Naive B cell (primary cell): ENCODE measurements at places on chromosomes 6 and 20. TPM values are rescaled to one million over a fixed set of nuclear protein-coding genes. Genes with fewer than 3 reads are reported as not detected.
A peak's percentile ranks its signal among the peaks of the same experiment; 100 is the strongest.

DNA sequence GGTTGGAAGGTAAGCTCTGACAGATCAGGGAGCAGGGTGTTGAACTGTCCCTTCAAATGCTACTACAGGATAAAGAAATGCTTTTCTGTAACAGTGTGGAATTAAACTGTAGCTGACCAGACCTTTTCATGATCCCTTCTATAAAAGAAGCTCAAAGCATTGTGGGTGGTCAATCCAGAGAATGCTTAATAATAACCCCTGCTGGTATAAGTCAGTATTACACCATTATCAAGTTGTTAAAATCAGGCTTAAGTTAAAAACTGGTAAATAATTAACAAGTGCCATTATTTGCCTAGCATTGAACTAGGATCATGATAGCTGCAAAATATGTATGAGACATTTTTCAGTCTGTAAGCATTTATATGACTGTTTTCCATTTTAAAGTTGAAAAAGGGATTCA lies 468.9 kb downstream of the PKHD1 start:
- H3K4me1 ChIP-seq, result no peaks in the 10 kb centered on the region
- no peak for DNase-seq

GRCh38 chr6:63795826-63796225 lies 160.2 kb downstream of the PHF3 start:
- H3K36me3 ChIP-seq, result no peaks in the 10 kb centered on the region
- H3K4me3 ChIP-seq, result no peak overlapping the region
- DNase-seq, result no peak
- no peak overlapping the region for H3K27ac ChIP-seq

DNA sequence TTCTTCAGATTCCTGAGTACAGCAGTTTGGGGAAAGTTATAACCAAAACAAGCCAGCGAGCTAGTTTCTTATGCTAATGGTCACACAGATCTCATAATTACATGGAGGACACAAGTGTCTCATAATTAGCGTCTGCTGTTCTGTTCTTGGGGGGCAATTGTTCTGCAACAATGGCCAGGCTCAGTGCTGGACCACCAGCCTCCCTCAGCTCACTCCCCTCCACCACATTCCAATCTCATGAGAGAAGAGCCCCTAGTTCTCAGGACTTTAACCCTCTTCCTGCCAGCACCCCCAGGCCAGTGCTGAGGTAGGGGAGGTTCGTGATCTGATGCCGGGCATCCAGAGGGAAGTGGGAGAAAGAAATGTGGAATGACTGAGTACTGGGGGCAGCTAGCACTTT lies 20.2 kb upstream of the TOX2 start:
- H3K27me3 ChIP-seq, result peaks cover 30% of the 10 kb centered on the region
- no peak overlapping the region for H3K27ac ChIP-seq
- no peak for DNase-seq
- no peaks in the 10 kb centered on the region for H3K4me1 ChIP-seq
- H3K4me3 ChIP-seq, result no peak overlapping the region

GRCh38 chr6:134172706-134173365 lies 120.4 kb upstream of the SLC2A12 start:
- peaks cover 13% of the 10 kb centered on the region for H3K36me3 ChIP-seq
- peak overlapping the region; percentile 4 for H3K4me3 ChIP-seq
- H3K4me1 ChIP-seq, result peaks cover 22% of the 10 kb centered on the region
- H3K27me3 ChIP-seq, result no peaks in the 10 kb centered on the region
- no peak for DNase-seq

DNA sequence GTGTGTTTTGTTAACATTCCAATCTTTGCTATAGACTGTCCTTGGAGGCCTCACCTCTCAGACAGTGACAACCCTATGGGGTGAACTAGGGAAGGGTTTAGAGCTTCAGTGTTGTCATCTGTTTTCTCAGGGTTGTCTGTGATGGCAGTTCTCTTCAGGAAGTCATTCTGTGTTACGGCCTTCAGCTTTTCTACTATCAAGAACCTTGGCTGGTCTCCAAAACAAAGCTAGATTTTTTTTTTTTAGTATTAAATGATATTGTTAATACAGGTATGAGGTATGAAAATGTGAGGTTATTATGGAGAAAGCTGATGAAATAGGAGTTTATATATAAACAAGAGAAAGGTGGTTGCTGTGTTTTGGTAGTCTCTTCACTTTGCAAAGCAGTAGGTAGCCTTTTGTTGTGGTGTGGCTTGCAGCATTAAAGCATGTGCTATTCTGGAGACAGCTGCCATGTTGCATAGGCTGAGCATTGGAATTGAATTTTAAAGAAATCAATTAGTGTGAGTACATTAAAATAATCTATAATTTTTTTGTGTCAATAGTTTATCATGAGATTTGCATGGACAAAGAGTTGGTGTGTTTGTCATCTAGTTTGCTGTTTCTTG lies 162.6 kb downstream of the CARMIL1 start:
- no peaks in the 10 kb centered on the region for H3K27me3 ChIP-seq
- H3K4me1 ChIP-seq, result peaks cover 7% of the 10 kb centered on the region
- peak overlapping the region; percentile 18 for H3K27ac ChIP-seq
- H3K4me3 ChIP-seq, result no peak overlapping the region
- no peak for DNase-seq
- H3K36me3 ChIP-seq, result peaks cover 12% of the 10 kb centered on the region

DNA sequence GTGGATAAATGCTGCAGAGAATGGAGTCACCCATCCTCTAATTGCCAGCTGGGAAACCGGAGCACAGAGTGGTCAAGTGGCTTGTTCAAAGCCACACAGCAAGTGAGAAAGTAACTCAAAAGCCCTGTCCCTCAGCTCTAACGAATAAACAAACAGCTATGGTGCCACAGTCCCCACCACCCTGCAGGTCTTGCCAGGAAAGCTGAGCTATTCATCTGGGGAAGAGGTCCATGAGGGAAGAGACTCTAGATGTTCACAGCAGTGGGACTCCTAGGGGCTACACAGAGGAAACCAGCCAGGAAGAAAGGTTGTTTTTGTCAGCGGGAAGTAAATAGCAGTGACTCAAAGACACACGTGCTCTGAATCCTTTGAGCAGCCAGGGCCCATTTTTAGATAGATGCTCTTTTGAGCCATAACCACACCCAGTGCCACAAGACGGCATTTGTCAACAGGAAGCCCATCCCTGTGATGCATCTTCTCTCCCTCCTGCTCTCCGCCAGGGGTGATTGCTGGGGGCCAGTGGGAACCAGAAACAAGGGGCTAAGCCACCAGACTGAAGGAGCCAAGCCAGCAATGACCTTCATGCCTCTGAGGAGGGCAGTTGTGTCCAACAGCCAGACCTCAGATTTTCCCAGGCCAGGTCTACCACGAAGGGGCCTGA lies 32.4 kb upstream of the TCP11 start:
- no peak for DNase-seq
- no peak overlapping the region for H3K4me3 ChIP-seq

DNA sequence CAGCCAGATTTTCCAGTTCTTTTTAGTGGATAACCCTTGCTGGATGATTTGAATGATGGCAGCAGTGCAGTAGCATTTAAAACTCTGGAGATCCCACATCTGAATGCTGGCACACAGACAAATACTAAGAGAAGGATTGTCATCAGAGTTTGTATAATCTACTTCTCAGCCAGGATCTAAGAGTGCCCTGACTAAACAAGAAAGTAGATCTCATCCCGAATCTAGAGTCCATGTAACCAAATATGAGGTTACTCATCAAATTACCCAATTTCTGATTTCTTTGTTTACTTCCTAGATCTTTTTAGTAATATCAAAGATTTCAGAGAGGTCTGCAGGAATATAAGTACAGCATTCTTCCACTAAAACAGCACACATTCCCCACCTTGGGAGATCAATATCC lies 7.8 kb downstream of the TMC2 start:
- H3K4me1 ChIP-seq, result no peaks in the 10 kb centered on the region
- no peaks in the 10 kb centered on the region for H3K36me3 ChIP-seq
- H3K4me3 ChIP-seq, result no peak overlapping the region

GRCh38 chr6:147170269-147170668 lies 33.9 kb upstream of the STXBP5 start:
- no peak overlapping the region for H3K4me3 ChIP-seq
- no peaks in the 10 kb centered on the region for H3K27me3 ChIP-seq
- no peaks in the 10 kb centered on the region for H3K4me1 ChIP-seq
- no peak for DNase-seq
- H3K36me3 ChIP-seq, result no peaks in the 10 kb centered on the region

DNA sequence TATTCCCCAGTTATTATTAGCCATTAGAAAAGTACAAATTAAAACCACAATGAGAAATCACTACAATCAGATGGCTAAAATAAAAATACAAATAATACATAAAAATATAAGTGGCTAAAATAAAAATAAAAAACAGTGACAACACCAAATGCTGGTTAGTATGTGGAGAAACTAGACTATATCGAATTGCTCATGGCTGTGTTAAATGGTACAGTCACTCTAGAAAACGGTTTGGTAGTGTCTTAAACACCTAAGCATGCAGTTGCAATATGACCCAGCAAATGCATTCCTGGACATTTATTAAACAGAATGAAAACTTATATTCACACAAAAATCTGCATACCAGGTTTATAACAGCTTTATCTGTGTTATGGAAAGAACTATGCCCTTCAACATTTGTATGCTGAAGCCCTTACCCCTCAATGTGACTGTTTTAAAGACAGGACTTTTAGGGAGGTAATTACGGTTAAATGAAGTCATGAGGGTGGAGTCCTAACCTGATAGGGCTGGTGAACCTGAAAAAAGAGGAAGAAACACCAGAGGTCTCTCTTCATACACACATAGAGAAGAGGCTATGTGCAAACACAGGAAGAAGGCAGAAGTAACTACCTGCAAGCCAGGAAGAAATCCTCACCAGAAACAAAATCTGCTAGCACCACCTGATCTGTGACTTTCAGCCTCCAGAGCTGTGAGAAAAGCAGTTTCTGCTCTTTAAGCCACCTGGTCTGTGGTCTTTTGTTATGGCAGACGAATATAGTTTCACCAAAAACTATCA lies 84.9 kb downstream of the ASCC3 start:
- no peaks in the 10 kb centered on the region for H3K27me3 ChIP-seq
- H3K36me3 ChIP-seq, result peaks cover 10% of the 10 kb centered on the region
- DNase-seq, result peak; percentile 49

- H3K27me3 ChIP-seq, result no peaks in the 10 kb centered on the region
- H3K27ac ChIP-seq, result no peak overlapping the region
- no peaks in the 10 kb centered on the region for H3K36me3 ChIP-seq
- DNase-seq, result no peak
Observed at GRCh38 chr6:105799056-105799455, 287.1 kb upstream of the PRDM1 start.

DNA sequence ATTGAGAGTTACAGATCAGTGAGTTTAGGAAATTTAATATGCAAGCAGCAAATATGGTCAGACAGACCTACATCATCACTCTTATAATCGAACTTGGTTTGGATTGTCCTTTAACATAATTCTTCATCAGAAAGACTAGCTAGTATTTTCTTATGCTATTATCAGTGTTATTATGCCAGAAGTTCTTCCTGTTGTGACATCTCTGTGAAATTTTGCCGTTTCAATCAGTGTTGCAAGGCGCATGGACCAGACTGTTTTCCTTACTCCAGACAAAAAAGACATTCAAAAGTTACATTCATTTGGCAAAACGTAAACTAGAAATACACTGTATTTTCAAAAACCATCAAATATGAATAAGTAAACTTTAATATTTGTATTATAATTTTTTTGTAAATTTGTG lies 5.7 kb upstream of the TENT5A start:
- peaks cover 2% of the 10 kb centered on the region for H3K4me1 ChIP-seq
- H3K27me3 ChIP-seq, result no peaks in the 10 kb centered on the region
- no peaks in the 10 kb centered on the region for H3K36me3 ChIP-seq
- DNase-seq, result no peak
- H3K4me3 ChIP-seq, result no peak overlapping the region
- no peak overlapping the region for H3K27ac ChIP-seq

GRCh38 chr6:150734235-150734634 lies 131.3 kb upstream of the MTHFD1L start:
- peaks cover 6% of the 10 kb centered on the region for H3K36me3 ChIP-seq
- H3K4me1 ChIP-seq, result peaks cover 34% of the 10 kb centered on the region
- no peak overlapping the region for H3K27ac ChIP-seq
- H3K27me3 ChIP-seq, result no peaks in the 10 kb centered on the region

The MYBL2 gene
- polyA plus RNA-seq, result 45.4 TPM
